ENCODE measurements at places on chromosomes 13 and 19.

DNA sequence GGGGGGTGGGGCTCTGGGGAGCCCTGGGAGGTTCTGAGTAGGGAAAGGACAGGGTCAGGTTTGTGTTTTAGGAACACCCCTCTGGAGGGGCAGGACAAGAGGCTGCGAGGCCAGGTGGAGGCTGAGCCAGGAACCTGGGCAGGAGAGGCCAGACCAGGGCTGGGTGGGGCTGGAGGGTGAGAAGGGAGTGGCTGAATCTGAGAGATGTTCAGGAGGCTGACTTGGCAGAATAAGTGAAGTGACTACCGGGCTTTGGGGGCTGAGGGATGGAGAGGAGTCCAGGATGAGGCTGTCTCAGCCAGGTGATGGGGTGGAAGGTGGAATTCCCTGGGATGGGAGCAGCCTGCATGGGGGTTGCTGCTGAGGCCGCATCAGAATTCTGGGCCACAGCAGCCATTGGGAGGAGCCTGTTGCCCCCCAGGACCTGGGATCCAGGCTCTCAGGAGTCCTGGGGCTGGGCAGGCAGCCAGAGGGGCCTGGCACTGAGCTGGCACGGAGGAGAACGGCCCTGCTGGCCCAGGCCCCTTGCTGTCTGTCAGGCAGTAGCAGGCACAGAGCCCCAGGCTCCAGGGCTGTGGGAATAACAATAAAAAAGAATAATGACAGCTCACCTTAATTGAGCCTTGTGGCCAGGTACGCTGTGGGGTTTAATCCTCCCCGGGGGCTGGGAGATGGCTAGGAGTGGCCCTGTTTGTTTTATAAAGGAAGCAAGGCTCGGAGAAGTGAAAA, 3.3 kb downstream of the PPP5C start:
- no peak for DNase-seq

DNA sequence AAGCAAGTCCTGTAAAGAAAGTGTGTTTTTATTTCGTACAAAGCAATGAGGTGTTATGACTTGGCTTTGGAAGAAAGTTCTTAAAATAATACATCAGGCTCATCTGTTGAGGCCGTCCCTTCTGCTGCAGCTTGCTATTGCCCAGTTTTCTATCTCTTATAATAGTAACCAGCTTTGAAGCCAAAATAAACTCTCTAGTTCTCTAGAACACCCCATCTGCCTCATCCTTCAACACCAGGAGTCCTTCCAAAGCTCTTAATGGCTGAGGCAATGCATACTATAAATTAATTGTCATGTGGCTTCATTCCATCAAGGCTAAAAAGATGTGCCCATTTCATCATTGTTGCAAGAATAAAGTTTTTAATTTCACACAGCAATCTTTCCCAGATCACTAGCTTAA, 49.4 kb upstream of the IPO5 start:
- DNase-seq: no peak

DNA sequence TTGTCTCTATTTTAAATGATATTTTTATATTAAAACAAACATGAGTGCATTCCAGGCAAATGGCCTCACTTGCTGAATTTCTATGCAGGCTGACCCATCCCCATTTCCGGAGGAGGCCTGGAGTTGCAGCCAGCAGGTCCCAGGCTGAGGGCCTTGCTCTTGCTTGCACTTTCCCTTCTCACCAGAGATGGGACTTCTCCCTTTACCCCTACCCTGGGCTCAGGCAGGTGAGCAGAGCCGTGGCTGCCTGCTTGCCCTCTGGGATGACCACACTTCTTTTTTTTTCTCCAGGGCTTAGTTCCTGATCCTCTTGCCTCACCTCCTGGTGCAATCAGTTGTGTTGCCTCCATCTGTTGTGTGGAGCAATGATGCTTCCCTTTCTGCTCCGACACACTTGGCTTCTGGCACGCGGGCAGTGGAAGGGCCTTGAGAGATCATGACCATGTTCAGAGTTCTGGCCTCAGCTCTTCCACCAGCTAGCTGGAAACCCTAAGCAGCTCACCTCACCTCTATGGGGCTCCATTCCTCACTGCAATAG, 11.1 kb upstream of the OLFM4 start:
- DNase-seq: no peak

DNA sequence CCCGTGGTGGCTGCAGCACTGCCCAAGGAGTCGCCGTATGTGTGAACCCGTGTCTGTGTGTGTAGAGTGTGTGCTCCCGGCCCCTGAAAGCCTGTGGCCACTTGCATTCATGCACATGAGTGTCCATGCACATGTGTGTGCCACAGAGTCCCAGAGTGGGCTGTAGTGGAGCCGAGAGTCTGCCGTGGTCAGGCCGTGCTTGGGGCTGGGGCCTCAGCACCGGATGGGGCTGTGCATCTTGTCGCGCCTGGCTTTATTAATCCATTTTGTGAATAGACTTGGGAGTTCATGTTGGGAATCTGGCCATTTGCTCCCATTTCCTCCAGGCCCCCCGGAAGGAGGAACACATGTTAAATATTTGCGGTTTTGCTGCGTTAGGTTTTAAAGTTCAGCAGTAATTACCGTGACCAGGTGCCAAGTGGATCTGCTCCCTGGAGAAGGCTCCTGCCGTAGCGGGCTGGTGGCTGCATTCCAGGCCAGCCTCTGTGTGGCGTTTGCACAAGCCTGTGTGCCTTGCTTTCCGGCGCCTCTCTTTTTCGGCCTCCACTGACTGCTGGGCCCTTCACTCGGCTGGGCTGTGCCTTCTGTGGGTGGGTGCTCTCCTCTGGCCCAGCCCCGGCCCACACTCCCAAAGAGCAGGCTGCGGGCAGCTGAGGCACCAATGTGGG, 69.2 kb upstream of the KCTD15 start:
- no peak for DNase-seq

GRCh38 chr13:113643593-113643992, 14.4 kb downstream of the ATP4B start:
- no peak for DNase-seq

- no peak for DNase-seq
Observed at GRCh38 chr19:15874821-15875474, 22.9 kb downstream of the CYP4F2 start.

- DNase-seq: no peak
Observed at GRCh38 chr13:114285166-114285808, 3.9 kb downstream of the UPF3A start.

- DNase-seq: no peak
Observed at GRCh38 chr13:84607261-84608013, 725.2 kb upstream of the SLITRK1 start.

GRCh38 chr13:32986552-32986951, 29.7 kb upstream of the KL start:
- no peak for DNase-seq

GRCh38 chr13:28714651-28715050, 4.1 kb downstream of the SLC46A3 start:
- DNase-seq: no peak

- DNase-seq: no peak
Observed at GRCh38 chr13:24212674-24213073, 52.2 kb downstream of the SPATA13 start.

DNA sequence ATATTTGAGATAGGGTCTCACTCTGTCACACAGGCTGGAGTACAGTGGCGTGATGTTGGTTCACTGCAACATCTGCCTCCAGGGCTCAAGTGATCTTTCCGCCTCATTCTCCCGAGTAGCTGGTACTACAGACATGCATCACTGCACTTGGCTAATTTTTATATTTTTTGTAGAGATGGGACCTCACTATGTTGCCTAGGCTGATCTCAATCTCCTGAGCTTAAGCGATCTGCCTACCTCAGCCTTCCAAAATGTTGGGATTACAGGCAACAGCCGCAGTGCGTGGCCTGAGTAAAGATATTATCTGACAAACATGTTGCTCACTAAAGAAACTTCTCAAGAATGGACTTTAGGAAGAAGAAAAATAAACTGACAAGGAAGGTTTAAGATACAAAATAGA, 125.4 kb upstream of the ABCC4 start:
- no peak for DNase-seq

- no peak for DNase-seq
Observed at GRCh38 chr13:73403355-73404120, 344.7 kb downstream of the KLF5 start.

DNA sequence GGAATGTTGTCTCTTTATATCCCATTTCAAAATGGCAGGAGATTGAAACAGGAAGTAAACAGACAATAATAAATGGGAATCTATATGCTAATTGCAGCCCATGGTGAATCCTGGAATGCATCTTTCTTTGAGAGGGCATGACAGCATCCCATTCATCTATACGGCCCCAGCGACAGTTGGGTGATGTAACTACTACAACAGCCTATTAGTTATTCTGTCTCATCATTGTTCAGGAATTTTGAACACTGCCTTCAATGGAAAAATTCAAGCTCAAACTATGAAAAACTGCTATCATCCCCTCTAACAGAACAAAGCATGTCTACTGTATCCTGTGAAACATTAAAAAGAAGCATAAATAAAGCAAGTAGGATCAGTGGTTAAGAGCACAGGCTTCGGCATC, 262.1 kb downstream of the DCT start:
- DNase-seq: no peak

DNA sequence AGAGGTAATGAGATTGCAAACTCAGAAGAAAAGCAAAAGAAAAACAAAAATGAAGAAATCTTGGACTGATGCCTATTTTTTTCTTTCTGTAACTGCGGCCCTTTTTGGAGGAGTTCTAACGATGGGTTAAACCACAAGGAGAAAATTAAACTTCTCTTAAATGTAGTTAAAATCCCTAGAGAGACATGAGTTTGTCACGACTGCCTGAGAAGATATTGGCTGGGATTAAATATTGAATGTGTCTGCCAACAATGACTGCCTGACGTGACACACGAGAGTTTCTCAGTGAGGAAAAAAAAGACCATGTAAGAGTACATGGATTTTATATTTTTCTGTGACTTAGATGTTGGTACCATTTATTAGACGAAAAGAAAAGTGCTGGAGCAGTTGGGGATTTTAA, 1013.4 kb downstream of the PCDH9 start:
- DNase-seq: no peak

GRCh38 chr19:13507053-13507611, 853 bp upstream of the CACNA1A start:
- DNase-seq: no peak

GRCh38 chr13:27336014-27336673, 65.5 kb downstream of the RASL11A start:
- no peak for DNase-seq

DNA sequence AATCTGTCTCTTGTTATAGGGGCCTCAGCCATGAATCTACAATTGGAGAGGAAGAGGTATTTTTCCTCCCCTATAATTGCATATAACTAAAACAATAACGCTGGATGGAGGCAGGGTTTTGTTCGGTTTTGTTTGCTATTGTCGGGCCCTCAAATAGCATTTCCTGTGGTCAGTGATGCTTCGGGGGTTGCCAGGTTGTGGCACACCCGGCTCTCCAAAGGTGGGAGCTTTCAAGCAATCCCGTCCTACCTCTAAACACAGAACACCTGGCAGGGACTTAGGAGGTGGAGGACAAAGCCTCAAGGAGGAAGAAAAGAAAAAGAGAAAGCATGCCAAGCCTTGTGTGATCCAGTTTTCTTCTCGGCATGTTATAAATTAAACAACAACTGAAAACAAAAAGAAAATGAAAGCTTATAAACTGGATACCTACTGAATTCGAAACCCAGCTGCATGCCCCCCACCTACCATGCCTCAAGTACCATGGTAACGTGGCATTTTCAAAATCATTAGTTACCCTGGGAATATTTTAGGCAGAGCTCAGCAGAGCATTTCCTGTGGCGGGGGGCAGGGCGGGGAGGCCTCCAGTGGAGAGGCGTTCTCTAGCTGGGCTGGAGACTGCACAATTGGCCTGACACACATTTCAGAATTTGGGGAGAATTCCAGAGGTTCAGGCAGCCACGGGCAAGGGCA, 213.8 kb downstream of the DCLK1 start:
- no peak for DNase-seq

DNA sequence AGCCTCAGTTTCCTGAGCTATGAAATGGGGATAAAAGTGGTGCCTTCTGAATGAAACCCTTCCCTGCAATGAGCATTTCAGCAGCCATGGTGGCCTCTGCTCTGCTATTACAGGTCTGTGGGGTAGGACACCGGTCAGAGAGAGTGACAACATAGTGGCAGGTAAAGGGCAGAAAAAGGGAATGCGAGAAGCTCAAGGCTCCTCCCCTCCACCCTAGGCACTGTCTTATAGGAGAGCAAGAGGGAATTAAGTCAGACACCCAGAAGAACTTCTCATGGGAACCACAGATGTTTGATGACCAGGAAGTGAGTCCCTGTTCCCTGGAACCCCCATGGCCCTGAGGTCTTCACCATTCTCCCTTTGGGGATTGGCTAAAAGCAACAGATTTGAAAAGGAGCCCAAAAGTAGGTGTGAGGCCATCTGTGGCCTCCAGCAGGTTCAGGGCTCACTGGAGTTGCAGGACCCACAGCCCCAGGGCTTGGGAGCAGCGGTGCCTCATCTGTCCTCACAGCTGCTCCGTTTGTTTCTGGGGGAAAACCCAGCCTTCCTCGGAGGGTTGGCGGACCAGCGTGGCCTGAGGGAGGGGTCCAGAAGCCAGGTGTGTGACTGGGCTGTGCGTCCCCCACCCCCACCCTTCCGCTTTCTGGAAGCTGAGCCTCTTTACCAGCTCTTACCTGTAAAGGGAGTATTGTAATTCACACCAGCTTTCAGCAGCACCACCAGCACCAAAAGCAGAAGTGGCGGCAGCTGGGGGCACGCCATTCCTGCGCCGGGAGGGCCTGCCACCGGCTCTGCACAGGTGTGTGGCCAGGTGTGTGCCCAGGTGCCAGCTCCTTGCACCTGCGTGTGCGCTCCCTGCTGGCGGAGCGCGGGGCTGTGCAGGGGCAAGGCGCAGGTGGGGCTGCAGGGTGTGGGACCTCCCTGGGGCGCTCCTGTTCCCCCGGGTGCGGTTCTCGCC, 19.4 kb downstream of the IQCN start:
- no peak for DNase-seq
